ENCODE measurements at places on chromosomes 7 and 10. TPM values are rescaled to one million over a fixed set of nuclear protein-coding genes. Genes with fewer than 3 reads are reported as not detected.

AOAH gene
- 10.0 TPM for total RNA-seq

COL17A1 gene
- 1.5 TPM for total RNA-seq

TMEM130 gene
- 15.3 TPM for total RNA-seq

GIMAP1 gene
- 5.4 TPM for total RNA-seq

PKD2L1 gene
- 1.1 TPM for total RNA-seq

CADPS2 gene
- total RNA-seq, result 15.2 TPM

TLX1 gene
- total RNA-seq, result not detected

PRLHR gene
- total RNA-seq, result not detected

HDAC9 gene
- 122 TPM for total RNA-seq

AKR1C8 gene
- not detected for total RNA-seq

SLC25A28 gene
- total RNA-seq, result 43.9 TPM

VAX1 gene
- total RNA-seq, result not detected

OPN4 gene
- 0.36 TPM for total RNA-seq

SAMD9 gene
- total RNA-seq, result 13.7 TPM

ANKRD30A gene
- total RNA-seq, result not detected

SH2B2 gene
- total RNA-seq, result 5.5 TPM

GNG11 gene
- 9.8 TPM for total RNA-seq

PRSS1 gene
- 5.6 TPM for total RNA-seq

PTPN20 gene
- total RNA-seq, result 4.8 TPM

TMEM236 gene
- total RNA-seq, result 1.1 TPM

SPAM1 gene
- total RNA-seq, result not detected

NPSR1 gene
- total RNA-seq, result not detected

TMEM254 gene
- total RNA-seq, result 8.1 TPM

MYOF gene
- total RNA-seq, result 242 TPM

ZNF488 gene
- not detected for total RNA-seq

PDE6C gene
- total RNA-seq, result not detected

SLC26A5 gene
- total RNA-seq, result 0.57 TPM

CHRM2 gene
- not detected for total RNA-seq

EBF3 gene
- total RNA-seq, result 8.4 TPM

All from aorta (tissue), 5 donors.